Motor neuron (in vitro differentiated cells): ENCODE measurements at places on chromosomes 7 and 10. TPM values are rescaled to one million over a fixed set of nuclear protein-coding genes. Genes with fewer than 3 reads are reported as not detected.

GRCh38 chr7:90596671-90597562 is 796 bp downstream of the CDK14 start:
- peak; percentile 15 for ATAC-seq

GRCh38 chr7:139993592-139993991 is 69.2 kb downstream of the PARP12 start:
- no peak for ATAC-seq

The CRHR2 gene
- total RNA-seq, result 0.22 TPM in 1 of 2 replicates, not detected in the other

The ZNF32 gene
- 49.5 and 53.1 TPM in 2 replicates for total RNA-seq
